ENCODE measurements at places on chromosomes 2 and 18. TPM values are rescaled to one million over a fixed set of nuclear protein-coding genes. Genes with fewer than 3 reads are reported as not detected.
A peak's percentile ranks its signal among the peaks of the same experiment; 100 is the strongest.

GRCh38 chr2:8884812-8885211 lies 47.4 kb upstream of the KIDINS220 start:
- DNase-seq: no peak

The SNX17 gene
- total RNA-seq: 193 TPM

- no peak for DNase-seq
These were observed 27.1 kb downstream of the ST3GAL5 start for GRCh38 chr2:85861650-85862049.

The CARF gene
- 9.5 TPM for total RNA-seq

DNA sequence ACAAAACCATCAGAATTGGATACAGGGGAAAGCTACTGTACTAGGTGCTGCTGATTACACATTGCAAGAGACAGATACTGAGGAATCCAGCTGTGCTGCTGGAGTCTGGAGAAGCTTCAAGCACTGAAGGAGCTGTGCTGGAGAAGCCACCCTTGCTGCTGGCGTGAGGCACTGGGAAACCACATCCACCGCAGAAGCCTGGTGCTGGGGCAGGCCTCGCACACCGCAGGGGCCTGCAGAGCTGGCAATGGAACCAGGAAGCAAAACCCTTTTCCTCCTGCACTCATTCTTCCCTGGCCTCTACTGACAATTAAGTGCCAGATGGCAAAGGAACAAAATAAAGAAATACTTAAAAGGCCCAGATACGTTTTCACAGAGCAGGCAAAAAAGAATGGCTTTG lies 94.4 kb upstream of the MSH6 start:
- peak; percentile 2 for DNase-seq

All from GM23248 (cell line).